ENCODE measurements at places on chromosomes 13 and 19.

- DNase-seq: peak; percentile 76
Observed at GRCh38 chr19:38224014-38224862, at the start of gene DPF1. DPF1 (minus strand) TSS chr19:38224222; CDS start chr19:38224142, 80 bp downstream.

- no peak for DNase-seq
Observed at GRCh38 chr19:30393046-30393445, 20.9 kb downstream of the ZNF536 start.

- DNase-seq: peak; percentile 78
Observed at GRCh38 chr19:34096020-34096915, 76.0 kb upstream of the LSM14A start.

GRCh38 chr13:67493835-67494234, 263.7 kb upstream of the PCDH9 start:
- no peak for DNase-seq

- no peak for DNase-seq
Observed at GRCh38 chr13:102680842-102681740, 13.8 kb downstream of the METTL21C start.

DNA sequence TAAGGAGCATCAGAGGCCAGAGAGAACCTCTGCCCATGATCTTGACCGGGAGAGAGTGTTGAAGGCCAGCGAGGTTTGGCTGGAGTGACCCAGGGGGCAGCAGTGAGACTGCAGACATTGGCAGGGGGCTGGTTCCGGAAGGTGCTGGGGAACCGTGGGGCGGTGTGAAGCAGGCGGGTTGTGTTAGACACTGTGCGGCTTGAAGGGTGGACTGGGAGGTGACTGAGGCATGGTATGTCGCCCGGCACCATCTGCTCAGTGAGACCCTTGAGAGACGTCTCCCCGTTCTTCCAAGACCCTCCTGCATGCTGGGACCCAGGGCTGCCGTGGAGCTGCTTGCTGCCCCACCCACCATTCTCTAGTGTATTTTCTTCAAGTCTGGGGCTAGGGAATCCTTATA, 24.6 kb downstream of the CARM1 start:
- no peak for DNase-seq

GRCh38 chr19:45099467-45100191, 6.7 kb downstream of the PPP1R37 start:
- no peak for DNase-seq

Data from NCI-H1105 treated with DMSO at 0.1 percent for 48 hours (cell line).